ENCODE measurements at places on chromosomes 6 and 20.
A peak's percentile ranks its signal among the peaks of the same experiment; 100 is the strongest.

GRCh38 chr20:54172532-54172855 lies 1.3 kb downstream of the CYP24A1 start:
- no peak for DNase-seq

DNA sequence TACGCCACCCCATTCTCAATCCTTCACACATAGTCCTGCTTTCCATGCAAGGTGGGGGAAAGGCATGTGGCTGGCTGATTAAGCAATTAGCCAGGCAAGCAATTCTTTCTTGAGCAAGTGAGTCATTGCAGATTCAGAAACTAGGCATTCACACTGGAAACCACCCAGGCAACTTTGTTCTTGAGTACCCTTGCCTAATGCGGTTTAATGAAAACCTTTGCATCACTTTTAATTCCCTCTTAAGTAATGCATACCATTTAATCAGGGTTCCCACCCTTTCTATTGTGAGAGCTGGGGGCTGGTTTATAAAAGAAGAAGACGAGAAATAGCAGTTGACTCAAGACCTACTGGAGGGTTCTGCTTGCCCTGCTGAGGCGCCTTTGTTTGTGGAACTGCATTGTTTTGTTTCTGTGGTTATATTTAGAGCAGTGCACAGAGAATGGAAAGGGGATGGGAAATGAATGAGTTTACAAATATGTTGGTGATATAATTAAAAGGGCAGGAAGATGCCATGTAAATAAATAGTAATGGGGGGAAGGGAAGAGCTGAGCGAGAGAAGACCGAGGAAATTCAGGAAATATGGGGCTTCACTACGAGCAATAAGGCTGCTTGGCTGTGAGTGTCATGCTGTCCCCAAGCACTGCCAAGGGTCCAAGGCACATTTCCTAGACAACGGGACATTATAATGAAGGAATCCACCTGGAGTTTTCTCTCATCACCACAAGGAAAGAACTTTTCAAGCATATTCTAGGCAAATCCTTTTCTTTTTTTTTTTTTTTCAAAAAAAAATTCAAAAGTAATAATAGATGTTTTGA lies 48.8 kb upstream of the TSHZ2 start:
- peak; percentile 69 for DNase-seq

DNA sequence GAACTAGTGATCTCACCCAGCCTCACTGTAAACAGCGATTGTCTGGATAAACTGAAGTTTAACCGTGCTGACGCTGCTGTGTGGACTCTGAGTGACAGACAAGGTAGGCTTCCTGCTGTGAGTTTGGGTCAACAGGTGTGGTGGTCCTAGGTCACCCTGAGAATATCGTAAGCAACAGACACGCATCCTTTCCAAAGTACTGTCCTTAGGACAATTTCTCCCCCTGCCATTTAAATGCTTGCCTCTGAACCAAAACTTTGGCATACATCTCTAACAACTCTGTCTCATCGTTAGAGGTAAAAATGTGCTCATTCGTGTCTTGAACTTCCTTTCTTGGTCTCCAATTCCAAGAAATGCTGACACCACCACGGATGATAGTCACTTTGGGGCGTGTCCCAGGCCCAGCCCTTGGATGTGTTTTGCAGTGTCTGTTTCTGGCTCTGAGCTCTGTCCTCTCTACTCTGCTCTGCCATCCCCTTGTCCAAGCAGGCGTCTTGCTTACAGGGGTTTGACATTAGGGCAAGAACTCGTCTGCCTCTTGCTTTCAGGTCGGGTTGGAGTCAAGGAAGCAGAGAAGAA lies 95.5 kb downstream of the EYA2 start:
- no peak for DNase-seq

- DNase-seq = no peak
These were observed 384 bp upstream of the MANEA start for GRCh38 chr6:95576998-95577303.

DNA sequence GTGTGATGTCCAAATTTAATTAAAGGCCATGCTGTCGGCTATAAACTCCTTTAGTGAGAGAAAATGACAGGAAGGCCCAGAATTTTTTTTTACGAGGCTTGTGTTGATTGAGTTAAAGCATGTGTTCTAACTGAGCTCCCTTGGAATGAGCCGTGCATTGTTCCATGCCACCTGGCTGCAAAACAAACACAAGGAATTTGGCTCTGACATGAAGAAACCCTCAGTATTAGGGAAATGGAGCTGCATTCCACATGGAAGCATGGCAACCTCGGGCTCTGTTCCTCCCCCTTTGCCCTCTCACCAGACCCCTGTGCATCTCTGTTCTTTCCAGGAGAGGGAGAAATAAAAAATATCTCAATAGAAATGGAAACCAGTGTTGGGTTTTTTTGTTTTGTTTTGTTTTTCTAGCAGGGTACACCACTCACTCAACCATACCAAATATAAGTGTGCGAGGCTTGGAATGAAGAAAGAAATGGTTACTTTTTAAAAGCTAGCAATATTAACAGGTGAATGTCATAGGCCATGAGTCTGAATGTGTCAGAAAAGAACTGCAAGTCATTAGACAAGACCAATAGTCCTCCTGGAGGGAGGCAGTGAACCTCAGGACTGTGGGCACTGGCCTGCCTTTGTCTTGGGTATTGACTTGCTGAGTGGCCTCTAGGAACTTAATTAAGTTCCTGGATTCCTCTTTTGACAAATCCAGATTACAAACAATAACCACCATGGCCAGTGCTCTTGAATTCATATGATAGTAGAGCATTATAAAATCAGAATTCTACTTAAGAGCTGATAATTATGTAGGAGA lies 935.1 kb downstream of the KIF16B start:
- peak; percentile 46 for DNase-seq

DNA sequence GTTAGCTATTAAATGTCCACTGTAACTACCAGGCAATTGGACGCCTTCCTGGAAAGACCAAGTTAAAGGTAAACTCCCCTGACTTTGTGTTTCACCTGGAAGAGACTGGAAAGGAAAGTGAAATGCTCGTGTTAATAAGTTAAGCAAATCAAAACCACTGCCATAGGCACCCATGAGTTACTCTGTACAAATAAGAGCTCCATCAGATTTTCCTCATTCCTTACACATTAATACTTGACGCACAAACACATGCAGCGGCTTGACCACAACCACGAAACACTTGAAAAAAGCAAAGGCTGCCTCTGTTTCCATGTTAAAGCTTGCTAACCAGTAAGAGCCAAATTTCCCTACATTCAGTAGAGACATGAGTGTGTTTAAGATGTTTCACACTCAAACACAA lies 19.8 kb downstream of the GCM1 start:
- no peak for DNase-seq

DNA sequence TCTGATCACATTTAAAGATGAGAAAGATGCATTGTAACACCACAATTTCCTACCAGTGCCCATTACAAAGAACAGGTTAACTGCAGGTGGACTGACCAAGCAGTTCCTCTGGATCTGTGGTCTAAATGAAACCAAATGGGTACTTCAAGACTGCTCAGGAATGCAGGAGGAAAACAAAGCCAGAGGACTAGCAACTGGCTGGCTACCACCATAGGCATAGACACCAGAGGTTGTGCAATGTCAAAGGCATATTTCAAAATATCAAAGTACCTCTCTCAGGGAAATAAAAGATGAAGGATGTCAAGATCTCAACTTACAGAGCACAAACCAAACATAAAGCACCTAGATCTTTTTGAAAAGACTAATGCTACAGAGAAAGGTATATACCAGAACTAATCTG lies 65.5 kb downstream of the GMDS start:
- DNase-seq = no peak

- DNase-seq = no peak
These were observed 2.7 kb upstream of the EEF1A1 start for GRCh38 chr6:73523434-73524123.

DNA sequence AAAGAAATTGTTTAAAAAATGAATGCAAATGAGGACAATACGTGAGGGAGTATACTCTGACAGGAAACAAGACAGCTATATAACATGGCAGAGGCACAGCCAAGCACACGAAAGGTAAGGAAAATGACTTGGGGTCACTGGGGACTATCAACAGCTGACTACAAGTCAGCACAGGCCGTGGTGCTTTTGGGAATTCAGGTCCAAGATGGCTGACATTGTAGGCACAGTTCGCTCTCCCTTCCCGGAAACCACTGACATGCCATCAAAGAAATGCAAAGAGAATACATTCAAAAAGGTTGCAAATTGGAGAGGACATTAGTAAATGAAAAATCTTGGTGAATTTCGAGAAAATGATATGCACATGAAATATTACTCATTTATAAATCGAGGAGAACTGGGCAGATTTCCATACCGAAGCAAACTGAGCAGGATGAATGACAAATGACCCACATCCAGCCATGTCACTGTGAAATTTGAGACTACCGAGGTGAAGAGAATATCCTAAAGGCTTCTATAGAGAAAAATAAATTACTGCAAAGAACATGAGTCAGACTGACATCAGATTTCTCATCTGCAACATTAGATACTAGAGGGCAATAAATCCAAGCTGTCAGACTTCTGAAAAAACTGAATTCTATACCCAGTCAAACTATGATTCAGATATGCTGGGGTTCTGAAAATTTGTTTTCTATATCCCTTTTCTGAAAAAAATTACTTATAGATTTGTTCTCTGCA lies 391.1 kb downstream of the BTBD9 start:
- no peak for DNase-seq

DNA sequence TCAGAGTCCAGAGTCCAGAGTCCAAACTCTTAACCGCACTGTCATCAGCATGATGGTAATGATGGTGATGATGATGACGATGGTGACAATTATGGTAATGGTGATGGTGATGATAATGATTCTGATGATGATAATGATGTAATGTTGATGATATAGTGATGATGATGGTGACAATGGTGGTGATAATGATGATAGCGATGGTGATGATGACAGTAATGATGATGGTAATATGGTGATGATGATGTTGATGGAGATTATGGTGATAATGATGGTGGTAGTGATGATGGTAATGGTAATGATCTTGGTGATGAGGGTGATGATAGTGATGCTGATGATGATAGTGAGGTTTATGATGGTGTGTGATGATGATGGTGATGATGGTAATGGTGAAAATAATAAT lies 367.8 kb upstream of the CDH4 start:
- DNase-seq = no peak

DNA sequence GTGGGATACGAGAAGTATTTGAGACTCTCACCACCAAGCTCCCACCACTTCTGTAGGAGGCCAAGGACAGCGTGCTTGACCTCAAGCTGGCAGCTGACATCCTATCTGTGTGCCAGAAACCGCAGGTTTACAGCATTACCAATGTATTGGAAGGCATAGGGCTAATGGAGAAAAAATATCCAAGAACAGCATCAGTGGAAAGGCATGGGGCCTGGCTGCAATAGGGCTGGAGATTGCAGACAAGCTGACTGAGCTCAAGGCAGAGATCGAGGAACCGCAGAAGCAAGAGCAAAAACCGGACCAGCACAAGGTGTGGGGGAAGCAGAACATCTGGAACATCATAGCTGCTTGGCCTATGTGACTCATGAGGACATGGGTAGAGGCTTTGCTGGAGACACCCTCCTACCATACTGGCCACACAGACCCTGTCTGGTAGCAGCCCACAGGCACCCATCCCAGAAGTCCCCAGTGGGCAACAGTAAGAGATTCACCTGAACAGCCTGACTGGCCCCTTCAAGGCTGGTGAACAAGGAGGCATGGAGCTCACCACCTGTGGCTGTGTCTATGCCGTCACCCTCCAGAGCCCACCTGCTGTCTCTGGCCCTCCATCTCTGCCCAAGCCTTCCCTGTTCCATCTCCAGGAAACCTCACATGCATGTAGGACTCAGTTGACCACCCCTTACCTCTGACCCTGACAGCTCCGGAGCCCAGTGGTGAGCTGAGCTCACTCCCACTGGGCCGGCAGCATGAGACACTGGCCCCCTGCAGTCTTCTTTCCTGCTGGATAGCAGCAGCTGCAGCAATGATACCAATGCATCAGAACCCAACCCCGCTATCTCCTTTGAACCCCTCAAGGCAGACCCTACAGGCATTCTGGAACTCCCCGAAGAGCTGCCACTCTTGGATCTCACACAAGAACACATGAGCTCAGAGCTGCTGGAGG lies 171.1 kb downstream of the KIF6 start:
- DNase-seq = no peak

DNA sequence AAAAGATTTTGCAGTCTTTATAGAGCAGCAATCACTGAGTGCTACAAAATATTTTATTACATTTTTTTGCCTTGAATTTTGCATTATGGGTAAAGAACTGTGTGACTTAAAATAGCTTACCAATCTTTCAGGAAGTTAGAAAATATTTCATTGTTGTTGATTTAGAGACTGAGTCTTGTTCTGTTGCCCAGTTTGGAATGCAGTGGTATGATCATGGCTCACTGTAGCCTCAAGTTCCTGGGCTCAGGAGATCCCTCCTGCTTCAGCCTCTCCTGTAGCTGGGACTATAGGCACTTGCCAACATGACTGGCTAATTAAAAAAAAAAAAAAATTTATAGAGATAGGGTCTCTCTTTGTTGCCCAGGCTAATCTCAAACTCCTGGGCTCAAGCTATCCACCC lies 100.8 kb downstream of the ADGRB3 start:
- no peak for DNase-seq

DNA sequence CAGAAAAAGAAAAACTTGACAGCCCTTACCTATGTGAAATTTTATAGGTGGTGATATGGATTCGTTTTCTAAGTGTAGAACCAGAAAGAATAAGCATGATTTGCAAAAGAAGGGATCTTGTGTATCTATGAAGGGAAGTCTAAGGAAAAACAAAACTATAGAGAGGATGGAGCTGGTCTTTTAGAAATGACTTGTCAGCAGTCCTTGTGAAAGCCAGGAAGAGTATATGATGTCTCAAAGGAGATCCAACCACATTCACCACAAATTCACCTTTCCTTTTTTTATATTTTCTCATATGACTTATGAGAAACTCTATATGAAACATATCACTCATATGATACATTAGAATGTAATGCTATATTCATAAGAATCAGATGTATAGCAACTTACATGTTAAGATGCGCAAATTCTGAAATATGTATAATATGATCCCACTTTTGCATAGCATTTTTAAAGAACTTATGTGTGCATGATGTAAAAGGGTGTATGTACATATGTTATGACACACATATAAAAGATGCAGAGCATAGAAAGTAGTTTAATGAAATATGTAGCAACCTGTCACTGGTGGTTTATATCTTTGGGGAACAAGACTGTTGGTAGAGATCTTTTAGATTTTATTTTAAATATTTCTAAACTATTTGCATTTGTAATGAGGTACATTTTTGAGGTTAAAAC lies 91.9 kb upstream of the NUP153 start:
- DNase-seq = no peak

GRCh38 chr6:75830959-75831885 lies 82.2 kb downstream of the MYO6 start:
- DNase-seq = no peak

DNA sequence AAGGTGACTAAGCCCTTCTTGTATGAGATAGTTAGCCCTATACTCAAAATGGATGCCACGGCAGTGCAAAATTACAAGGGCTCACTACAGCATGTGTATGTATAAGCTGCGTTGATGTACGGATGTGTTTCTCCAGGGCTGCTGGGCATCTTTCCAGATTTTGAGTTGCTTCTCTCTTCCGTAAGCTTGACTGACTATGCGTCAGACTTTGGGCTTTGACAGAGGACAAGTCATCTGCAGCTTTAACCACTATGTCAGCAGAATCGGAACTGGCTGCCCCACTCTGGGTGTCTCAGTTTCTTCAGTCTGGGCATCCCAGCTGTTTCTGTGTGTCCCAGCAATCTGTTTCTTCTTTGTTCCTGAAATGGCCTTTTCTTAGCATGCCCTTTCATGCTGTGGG lies 241.6 kb downstream of the BTBD3 start:
- no peak for DNase-seq
